ENCODE measurements at places on chromosomes 2 and 18.

DNA sequence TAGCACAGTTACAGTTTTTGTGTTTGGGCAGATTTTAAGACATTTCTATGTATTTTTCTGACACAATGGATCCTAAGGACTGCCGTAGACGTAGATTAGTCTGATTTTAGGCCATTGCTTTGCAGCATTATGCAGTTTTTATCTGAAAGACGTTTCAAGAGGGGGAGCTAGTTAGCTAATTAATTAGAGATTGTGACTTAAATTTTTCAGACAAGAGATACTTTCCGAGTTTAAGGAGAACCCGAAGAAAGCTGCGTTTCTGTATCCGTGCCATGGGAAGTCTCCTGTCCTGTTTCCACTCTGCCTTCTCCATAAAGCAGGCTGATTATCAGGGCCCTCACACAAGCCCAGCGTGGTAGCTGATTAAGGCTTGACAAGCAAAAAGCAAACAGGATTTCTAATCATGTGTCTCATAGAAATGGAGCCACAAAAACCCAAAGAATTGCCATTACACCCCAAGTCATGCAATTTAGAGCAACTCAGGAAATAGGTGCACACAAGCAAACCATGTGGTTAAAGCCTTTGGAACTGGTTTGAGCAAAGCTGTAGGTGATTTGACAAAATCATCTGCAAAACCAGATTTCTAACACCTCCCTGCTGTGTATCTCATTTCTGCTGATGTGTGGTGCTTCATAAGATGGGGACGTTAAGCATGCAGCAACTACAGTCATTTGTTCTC lies 808.1 kb downstream of the RNF144A start:
- no peak for DNase-seq

- no peak for DNase-seq
These were observed 79.4 kb upstream of the SRD5A2 start for GRCh38 chr2:31660165-31660564.

- no peak for DNase-seq
These were observed 224.0 kb upstream of the ID2 start for GRCh38 chr2:8457699-8458502.

GRCh38 chr2:196379600-196379999 lies 208.2 kb upstream of the STK17B start:
- DNase-seq: no peak

- no peak for DNase-seq
These were observed 87.1 kb downstream of the ZNF236 start for GRCh38 chr18:76909439-76909838.

GRCh38 chr2:15817748-15818147 lies 122.6 kb upstream of the MYCN start:
- DNase-seq: no peak

DNA sequence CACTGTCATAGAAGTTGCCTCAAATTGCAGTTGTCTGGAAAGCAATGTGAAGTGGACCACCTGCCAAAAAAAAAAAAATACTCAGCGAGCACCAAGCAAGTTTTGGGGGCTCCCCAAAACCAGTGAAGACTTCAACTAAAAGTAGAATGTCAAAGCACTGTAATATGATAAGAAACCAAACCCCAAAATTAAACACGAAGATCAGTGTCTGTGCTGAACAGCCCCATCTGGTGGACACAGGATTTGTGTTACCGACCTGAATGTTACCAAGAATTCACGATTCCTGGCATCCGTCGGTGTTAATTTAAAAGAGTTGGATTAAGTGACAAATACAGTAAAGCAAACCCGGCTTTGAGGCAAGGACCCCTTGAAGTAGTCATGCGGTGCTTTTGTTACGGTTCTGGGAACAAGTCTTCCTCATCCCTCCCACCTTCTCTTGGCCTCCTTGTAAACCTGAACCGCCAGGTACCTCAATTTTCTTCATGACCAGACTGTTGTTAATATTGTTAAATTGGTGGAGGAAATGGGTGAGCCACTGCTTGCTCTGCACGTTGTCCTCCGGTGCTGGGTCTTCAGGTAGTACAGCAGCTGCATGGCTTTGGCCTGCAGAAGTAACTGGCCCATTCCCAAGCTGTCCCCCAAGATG lies 31.3 kb upstream of the SSB start:
- DNase-seq: peak; percentile 54

- DNase-seq: no peak
These were observed 14.9 kb downstream of the SCG2 start for GRCh38 chr2:223587301-223587700.

DNA sequence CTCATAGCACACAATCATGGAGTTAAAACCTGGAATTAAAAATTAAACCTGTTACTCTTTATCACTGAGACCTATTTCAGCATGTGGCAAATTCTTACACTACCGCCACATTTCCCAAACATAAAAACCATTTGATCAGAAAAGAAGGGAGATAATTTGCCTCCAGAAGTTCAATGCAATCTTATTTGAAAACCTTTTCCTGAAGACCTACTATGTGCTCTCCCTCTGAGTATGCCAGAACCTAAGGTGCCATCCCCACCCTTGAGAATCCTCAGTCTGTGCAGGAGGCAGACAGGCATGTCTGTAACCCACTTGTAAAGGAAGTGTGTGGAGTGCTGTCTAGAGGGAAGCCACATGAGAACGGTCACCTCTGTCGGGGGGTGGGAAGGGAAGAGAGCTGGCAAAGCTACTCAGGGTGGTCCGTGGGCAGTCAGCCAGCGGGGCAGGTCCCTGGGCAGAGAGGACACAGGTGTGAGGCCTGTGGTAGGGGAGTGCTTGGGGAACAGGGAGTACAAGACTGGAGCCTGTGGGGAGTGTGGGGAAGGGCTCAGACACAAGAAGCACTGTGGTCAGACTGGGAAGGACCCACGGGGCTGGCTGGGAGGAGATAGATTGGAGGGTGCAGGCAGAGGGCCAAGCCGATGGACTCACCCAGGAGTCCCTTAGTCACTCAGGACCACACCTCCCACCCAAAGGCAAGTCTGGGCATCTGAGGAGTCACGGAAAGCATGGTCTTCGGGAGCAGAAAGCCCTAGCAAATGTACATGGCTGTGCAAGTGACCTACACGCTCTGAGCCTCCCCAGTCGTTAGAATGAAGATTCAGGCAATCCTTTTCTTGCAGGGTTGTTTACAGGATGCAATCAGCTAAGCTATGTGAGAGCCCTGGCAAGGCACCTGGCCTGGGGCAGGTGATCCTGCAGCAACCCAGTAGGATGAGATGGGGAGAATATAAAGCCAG lies 22.8 kb downstream of the CRACDL start:
- DNase-seq: peak; percentile 16

GRCh38 chr2:137886083-137886831 lies 78.0 kb upstream of the HNMT start:
- DNase-seq: no peak

- peak; percentile 90 for DNase-seq
These were observed 42.8 kb downstream of the PLEKHA3 start for GRCh38 chr2:178522950-178523595.

All from femur (tissue), 1 donor.